ENCODE measurements at places on chromosomes 3 and 15.

GRCh38 chr3:77014226-77014625, 25.7 kb upstream of the ROBO2 start:
- DNase-seq = no peak

- no peak for DNase-seq
Measured at GRCh38 chr3:163786416-163786815, 1291.9 kb downstream of the SI start.

DNA sequence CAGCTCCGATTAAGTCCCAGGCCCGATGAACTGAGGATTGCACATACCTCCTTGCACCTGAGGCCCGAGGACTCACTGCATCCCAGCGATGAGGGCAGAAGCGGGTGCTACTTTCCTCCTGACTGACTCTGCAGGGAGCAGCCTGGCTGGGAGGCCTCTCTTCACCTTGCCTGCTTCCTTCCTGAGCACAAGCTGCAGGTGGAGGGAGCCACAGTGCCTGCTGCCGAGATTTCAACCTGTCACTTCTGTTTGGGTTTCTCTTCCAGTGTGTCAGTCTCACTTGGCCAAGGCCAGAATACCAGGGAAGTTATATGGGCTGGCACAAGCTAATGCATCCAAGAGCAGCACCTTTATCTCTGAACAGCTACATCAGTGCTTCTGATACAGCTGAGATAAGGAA, 185.4 kb downstream of the NTRK3 start:
- DNase-seq = no peak

DNA sequence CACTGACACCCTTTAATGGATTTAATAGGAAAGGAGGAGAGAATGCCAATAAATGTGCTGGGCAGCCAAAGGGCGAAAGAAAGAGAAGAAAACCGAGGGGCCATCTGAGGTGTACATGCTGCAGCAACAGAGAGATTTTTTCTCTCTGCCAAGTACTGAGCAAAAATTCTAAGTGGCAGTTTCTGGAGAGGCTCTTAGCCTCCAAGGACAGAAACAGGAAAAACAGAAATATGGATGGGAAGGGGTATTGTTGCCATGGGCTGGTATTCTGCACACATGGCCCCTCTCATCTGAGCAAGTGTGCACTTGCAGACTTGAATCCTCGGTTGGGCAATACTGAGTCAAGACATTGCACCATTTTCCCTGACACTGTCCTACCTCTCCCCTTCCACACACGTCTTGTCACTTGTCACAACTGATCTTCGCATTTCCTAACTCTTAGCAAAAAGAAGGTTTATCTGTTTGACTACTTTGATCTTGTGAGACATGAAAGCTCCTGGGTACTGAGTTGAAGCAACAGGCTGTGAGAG, 73.9 kb downstream of the PRICKLE2 start:
- DNase-seq = no peak

DNA sequence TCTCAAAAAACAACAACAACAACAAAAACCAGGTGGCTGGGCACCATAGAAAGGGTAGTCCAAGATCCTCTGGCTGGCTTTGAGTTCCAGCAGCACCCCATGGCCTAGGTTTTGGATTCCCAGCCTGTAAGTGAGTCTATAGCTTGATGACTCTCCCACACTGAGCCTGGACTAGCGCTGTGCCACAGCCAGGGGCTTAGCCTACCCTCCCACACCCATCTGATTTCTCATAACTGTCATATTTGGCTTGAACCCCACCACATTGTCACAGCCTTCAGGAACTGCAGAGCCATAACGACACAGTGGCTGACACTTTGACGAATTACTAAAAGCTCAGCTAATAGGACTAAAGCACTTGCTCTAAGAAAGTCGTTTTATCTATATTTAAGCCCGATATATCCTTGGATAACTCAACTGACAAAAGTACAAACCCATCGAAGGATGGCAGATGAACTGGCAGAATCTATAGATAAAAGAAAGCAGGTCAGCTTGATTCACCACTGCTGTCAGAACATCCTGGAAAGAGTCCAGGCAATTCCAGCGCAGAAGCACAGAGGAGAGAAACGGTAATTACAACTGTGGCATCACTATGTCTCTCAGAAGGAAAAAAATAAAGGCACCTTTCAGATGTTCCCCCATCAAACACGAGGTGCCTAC, 62.1 kb downstream of the HOMER2 start:
- no peak for DNase-seq

- DNase-seq = peak; percentile 41
Measured at GRCh38 chr3:52890735-52891134, 6.6 kb downstream of the STIMATE start.

GRCh38 chr3:97291901-97292300, 472.7 kb upstream of the ARL6 start:
- DNase-seq = no peak

- DNase-seq = no peak
Measured at GRCh38 chr3:31953091-31953490, 28.0 kb downstream of the OSBPL10 start.

DNA sequence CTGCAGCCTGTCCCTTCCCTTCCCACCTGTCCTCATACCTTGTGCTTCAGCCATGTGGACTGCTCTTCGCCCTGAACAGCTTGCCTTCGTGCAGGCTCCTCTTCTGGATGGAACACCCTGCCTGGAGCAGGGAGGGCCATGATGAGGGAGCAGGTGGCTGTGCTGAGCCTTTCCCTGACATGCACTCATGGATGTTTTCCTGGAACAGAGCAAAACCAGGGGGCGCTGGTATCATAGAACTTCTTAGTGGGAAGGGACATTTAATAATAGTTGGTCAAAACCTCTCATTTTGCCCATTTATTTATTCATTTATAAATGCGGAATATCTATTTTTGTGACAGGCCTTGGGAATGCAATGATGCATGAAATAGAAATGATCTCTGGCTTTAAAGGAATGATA, 149.3 kb downstream of the CACNA1D start:
- no peak for DNase-seq

- no peak for DNase-seq
Measured at GRCh38 chr15:90818251-90819210, 49.9 kb upstream of the FURIN start.

- no peak for DNase-seq
Measured at GRCh38 chr3:142495103-142495502, 47.3 kb upstream of the XRN1 start.

- DNase-seq = no peak
Measured at GRCh38 chr3:129197321-129197720, 13.6 kb upstream of the CNBP start.

- no peak for DNase-seq
Measured at GRCh38 chr3:131386429-131387165, 5.0 kb downstream of the NUDT16 start.

- no peak for DNase-seq
Measured at GRCh38 chr15:33149919-33150318, 44.6 kb downstream of the FMN1 start.

GRCh38 chr3:184470551-184470950, 90.7 kb downstream of the CHRD start:
- no peak for DNase-seq

GRCh38 chr3:121821421-121822199, 13.2 kb downstream of the IQCB1 start:
- DNase-seq = no peak

DNA sequence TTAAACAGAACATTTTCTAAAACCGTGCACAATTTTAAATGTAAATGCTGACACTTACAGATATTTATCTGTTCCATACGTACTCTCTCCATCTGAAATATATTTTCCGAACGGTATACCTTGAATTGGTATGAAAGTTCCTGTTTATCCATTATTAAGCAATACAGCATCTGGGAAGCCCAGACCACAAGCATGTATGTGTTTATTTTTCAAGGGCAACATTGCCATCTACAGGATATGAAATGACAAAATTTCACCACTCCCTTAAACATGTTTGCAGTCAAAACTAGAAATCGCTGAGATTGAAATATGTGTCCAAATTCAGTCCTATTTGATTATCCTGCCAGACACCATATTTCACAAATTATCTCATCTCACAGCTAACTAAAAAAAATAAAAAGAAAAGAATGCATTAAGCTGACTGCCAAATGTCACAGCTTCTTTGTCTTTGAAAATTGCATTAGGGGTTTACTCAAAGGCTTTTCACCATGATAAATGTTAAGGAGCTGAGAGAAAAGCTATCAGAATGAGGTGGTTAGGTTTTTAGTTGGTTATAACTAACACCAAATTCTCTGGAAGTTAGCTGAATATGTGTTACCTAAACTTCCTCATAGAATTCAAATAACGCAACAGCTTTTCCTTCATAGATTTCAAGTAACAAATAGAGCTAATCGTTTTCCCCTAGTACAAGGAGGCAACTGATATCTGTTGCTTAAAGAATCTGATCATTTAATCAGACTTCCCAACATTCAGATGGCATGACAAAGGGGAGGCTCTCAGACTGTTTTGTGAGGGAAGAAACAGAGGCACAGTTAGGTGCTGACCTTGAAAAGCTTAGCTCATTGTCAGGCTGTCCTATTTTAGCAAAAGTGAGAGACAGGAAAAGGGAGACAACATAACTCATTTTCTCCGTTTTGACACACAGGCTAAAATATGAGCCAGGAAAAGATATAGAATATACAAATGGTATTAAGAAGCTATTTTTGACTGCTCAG, 533.1 kb downstream of the TBL1XR1 start:
- no peak for DNase-seq

DNA sequence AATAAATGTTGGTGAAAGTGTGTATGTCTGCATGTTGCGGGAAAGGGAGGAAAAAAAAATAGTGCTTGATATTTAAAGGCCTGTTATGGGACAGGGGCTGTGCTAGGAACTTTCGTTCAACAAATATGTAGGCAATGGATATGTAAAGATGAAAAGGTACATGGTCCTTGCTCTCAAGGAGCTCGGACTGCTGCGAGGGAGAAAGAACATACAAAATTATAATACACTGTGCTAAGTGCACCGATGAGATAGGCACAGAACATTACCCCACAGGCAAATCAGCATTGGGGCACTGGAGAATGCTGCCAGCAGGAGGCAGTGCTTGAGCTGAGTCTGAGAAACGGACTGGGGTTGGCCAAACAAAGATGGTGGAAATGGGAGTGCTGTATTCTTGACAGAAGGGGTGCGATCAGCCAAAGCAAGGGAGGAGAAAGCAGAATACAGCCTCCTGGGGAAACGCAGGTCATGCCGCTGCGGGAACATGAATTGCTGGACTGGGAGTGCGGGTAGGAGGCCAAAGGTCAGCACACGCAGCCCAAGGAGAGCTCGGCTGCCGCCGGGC, 649 bp downstream of the C15orf40 start:
- DNase-seq = peak; percentile 52

GRCh38 chr3:171833789-171834460, 9.2 kb upstream of the TMEM212 start:
- no peak for DNase-seq

DNA sequence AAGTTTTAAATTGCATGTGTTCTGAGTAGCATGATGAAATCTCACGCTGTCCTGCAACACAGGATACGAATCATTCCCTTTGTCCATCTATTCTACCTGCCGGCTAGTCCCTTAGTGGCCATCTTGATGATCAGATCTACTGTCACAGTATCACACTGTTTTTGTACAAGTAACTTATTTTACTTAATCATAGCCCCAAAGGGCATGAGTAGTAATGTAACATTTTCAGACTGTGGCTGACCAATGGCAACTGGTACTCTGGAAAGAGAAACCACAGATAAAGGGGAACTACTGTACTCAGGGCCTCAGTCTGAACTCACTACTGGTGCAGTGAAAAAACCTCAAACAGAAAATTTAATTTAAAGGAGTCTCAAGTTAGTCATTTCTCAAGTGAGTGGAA, 127.3 kb upstream of the MRPL3 start:
- DNase-seq = no peak

GRCh38 chr3:184590795-184591194, 29.2 kb downstream of the EPHB3 start:
- no peak for DNase-seq

- peak; percentile 81 for DNase-seq
Measured at GRCh38 chr3:12194669-12195161, 36.0 kb upstream of the TIMP4 start.

GRCh38 chr3:77053795-77054194, 13.9 kb downstream of the ROBO2 start:
- no peak for DNase-seq

All from T-helper 1 cell (primary cell).